ENCODE measurements at places on chromosomes 6 and 20.

GRCh38 chr6:74871757-74872156 lies 334.1 kb downstream of the COL12A1 start:
- DNase-seq: no peak

- no peak for DNase-seq
Observed at GRCh38 chr6:38572186-38572813, 67.4 kb downstream of the BTBD9 start.

DNA sequence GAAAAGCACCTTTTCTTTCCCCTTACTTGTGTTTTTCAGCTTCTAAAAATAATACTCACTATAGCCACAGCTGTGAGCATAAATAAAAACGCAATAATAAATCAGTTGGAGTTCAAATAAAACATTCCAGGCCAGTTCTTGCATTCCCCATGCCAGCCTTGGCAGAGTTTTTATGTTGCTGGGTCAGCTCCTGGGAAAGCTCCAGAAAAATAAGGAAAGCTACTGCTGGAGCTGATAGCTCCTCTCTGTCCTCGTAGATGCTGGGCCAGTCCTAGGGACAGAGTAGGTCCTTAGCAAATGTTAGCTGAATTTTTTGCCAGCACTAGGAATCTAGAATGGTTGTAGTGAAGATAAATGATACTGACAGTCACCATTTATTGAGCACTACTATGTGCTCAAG lies 389.0 kb upstream of the SYNCRIP start:
- no peak for DNase-seq

GRCh38 chr6:91276315-91276714 lies 689.4 kb upstream of the MAP3K7 start:
- DNase-seq: no peak

DNA sequence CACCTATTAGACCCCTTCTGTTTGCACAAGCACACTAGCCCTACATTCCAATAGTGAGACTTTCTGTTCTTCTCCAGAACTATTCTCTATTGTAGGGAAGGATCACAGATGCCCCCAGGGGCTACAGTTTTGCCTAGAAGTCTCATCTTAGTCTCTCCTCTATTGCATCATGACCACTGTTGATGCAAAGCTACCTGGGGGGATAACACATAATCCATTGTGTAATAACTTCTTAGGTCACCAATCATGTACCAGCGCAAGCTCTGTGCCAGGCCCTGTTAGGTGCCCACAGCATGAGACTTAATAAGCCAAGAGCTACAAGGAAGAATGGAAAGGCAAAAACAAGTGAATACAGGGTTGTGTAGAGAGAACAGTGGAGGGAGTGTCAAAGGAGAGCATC lies 98.1 kb upstream of the TNFAIP3 start:
- no peak for DNase-seq

DNA sequence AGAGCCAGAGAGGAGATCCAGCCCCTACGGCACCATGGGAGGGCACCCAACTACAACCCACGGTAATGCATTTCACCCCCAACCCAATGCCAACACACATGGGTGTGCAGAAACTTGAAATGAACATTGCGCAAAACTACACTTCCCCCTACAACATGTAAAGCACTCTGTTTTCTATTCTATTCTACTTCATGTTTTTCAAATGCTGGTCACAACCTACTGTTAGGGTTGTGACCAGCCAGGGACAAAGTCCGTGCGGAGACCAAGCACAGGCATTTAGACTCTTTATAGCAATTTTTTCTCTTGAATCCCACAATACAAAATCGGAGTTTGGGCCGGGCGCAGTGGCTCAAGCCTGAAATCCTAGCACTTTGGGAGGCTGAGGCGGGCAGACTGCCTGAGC lies 90.6 kb downstream of the MRPL14 start:
- DNase-seq: no peak

- DNase-seq: no peak
Observed at GRCh38 chr6:165791306-165791705, 128.3 kb upstream of the PDE10A start.

DNA sequence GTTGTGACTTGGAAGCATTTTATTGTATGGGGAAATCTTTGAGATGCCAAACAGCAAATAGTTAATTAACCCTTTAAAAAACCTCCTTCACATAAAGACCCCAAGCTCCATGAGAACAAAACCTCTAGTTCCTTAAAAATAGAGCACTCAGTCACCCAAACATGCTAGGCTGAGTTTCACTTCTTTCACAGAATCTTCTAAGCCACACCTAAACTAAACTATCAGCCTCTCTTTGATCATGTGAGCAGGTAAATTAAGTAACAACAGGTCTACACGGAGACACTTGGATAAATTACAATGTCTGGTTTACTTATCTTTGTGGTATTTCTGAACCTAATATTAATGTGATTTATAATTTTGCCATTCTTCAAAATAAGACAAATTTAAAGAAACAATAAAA lies 205.2 kb upstream of the MARCKS start:
- DNase-seq: no peak

DNA sequence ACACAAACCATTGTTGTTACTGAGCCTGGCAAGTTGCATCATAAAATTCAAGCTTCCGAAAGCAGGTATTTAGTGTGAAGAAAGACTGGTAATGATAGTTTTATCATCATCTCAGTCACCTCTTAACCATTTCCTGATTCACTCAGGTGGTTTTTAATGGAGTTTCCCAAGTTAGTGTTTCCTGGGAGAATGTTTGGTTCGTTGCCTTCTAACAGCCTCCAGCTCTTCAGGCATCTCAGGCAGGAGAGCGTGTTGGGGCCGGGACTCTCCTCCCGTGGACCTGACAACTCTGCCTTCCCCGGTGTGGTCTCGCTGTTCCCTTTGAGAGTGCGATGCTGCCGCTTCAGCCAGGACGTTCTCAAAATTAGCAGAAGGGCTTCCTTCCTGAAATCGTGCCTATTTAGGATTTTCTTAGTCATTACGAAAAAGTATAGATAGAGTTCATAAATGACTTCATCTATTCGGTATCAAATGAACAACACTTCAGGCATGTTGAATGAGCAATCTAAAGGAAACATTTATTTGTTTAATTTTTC lies 105.0 kb upstream of the QKI start:
- DNase-seq: no peak

DNA sequence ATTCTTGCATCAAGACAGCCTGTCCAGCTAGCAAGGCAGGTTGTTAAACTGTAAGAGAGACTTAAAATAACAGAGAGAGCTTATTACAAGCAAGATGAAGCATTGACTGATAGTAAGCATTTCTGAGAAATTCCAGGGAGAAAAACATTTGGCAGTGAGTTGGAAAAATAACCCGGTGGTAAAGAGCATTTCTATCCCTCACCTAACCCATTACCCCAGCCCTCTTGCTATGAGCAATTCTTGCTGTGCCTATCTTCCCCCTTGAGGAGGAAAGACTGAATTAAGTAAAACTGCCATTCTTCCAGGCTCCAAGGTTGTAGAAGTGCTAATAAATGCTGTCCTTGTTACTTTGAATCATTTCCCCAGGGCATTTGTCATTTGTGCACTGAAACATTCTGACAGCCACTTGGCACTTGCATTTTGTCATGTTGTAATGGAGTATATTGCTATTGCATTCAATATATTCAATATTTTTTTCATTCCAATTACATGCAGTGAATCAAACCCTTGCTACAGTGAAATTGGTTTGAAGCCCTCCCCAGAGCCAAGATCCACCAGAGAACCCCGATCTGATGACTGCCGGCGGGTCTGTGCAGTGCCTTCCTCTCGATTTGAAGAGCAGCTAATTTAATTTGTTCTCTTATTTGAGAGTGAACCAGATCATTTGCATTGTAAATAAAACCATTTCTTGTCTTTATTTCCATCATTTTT lies 291.1 kb downstream of the HIVEP2 start:
- no peak for DNase-seq

DNA sequence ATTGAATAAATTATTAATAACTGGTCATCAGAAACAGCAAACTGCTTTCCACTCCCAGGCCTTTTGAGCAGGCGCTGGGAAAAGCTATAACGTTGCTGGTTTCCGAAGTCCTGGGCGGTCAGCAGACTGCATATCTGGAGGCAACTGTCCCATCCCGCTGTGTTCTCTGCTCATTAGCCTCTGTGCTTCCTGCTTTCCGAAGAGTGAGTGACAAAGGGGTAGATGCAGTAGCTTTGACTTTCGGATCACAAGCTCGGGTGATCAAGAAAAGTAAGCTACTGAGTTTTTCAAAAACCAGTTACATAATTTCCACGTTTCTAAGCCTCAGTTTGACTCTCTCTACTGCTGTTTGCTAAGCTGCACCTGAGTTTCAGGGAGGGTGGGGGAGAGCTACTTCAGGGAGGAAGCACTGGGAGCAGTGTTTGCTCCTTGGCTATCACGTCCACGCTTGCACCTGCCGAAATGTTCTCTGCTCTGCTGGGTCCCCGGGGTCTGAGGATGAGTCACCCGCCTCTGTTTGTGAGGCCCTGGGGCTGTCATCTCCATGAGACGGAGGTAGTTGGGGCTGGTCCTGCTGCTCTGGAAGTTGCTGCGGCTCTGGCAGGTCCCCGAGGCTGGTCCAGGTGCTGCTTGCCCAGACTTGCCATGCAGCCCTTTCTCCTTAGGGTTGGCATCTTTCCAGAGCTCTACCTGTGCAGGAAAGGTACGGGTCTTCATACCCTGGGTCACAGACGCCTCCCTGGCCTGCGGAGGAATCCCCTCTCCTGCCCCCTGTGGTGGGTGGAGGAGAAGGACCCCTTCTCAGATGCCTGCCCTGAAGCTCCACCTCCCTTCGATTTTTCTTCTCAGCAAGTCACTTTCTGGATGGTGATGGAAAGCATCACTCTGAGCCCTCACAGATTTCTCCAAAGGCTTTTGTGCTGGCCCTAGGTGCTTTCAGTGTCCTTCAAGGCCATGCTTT lies 220.0 kb downstream of the QKI start:
- DNase-seq: no peak

- DNase-seq: no peak
Observed at GRCh38 chr6:128857806-128858205, 25.1 kb upstream of the LAMA2 start.

DNA sequence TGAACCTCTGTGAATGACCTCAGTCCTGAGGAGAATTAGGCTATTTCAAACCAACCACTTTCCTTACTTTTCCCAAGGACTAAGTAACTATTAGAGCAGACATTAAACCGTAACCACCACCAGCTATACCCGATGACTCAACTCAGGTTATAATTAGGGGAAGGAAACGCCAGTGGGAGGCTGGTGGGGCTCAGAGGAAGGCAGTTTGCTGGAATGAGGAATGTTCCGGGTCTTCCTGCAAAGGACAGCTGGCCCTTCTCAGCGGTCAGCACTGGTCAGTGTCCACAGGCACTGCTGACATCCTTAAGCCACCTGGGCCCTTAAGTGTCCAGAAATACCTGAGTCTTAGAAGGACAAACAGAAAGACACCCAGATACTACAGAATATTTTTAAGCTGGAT lies 515.2 kb downstream of the MAFB start:
- no peak for DNase-seq

GRCh38 chr6:168967281-168967925 lies 286.2 kb downstream of the THBS2 start:
- no peak for DNase-seq

DNA sequence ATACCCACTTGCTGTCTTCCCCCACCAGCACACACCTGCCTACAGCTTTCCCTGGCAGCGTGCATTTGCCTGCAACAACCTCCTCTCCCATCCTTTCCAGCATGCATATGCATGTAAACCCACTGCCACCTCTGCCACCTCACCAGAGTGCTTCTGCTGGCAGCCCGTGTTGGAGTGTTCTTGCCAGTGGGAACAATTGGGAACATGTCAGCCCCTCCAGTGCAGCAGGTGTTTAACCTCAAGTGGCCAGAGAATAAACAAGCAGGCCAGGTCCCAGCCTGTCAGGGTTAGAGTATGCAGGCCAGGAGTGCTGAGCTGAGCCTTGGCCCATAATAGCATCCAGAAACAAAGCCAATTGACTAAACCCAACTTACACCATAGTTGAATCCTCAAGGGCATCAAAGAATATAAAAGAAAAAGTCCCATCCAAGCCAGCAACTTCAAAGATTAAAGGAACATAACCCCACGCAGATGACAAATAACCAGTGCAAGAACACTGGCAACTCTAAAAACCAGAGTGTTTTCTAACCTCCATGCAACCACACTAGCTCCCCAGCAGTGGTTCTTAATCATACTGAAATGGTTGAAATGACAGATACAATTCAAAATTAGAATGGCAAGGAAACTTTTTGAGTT lies 1212.1 kb upstream of the CITED2 start:
- no peak for DNase-seq

DNA sequence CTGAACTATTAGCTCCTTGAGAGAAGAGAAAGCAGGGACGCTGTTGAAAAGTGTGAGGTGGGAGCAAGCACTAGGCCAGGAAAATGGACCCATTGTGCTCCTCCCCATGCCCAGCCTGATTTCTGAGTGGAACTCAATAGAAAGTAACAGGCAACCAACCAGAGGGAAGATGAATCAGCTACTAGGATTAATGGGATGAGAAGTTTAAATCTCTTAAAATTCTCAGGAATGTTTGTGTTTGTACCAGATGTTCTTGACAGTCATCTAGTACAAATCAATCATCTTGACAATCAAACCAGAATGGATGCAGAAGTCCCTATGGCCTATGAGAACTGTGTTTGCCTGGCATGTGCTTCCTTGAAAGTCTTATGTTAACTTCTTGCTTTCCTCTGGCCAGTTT lies 48.9 kb downstream of the HDDC2 start:
- no peak for DNase-seq

DNA sequence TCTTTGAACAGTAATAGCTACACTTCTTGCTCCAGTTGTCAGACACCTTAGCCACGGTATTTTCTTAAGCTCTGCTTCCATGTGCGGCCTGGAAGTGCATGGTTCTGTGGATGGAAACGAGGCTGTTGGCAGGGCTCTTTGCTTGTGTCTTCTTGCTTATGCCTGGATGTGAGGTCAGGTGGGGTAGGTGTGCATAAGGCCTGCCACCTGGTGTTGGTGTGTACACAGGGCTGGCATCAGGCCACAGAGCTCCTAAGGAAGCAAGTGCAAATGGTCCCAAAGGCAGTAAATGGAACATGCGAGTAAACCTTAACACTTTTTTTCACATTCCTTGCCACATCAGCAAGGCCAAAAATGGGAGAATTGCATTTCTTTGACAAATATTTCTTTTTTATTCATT lies 158.1 kb upstream of the GMDS start:
- DNase-seq: no peak

DNA sequence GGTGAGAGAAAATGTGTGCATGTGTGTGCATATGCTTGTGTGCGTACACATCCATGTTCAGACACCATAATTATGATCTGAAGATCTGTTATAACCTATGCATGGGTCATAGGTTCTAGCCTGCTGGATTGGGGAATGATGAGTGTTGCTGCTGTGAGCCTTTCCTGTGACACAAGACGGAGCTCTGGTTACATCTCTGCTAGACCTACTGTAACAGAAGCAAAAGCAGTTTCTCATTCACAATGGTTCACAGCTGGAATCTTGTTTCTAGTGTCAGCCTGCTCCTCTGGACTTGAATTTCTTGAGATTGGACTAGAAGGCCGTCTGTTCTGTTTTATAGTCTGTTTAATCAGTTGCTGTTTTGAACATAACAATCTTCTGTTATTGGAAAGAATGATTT lies 40.1 kb downstream of the DEFB114 start:
- no peak for DNase-seq
